SJCRH30 (cell line): ENCODE measurements at places on chromosomes 2 and 18.

- no peak for DNase-seq
Observed at GRCh38 chr2:64040161-64040560, 20.9 kb upstream of the VPS54 start.

GRCh38 chr2:239065962-239066361 lies 218.1 kb downstream of the TWIST2 start:
- no peak for DNase-seq

- DNase-seq: no peak
Observed at GRCh38 chr2:214560176-214560575, 149.3 kb downstream of the VWC2L start.

DNA sequence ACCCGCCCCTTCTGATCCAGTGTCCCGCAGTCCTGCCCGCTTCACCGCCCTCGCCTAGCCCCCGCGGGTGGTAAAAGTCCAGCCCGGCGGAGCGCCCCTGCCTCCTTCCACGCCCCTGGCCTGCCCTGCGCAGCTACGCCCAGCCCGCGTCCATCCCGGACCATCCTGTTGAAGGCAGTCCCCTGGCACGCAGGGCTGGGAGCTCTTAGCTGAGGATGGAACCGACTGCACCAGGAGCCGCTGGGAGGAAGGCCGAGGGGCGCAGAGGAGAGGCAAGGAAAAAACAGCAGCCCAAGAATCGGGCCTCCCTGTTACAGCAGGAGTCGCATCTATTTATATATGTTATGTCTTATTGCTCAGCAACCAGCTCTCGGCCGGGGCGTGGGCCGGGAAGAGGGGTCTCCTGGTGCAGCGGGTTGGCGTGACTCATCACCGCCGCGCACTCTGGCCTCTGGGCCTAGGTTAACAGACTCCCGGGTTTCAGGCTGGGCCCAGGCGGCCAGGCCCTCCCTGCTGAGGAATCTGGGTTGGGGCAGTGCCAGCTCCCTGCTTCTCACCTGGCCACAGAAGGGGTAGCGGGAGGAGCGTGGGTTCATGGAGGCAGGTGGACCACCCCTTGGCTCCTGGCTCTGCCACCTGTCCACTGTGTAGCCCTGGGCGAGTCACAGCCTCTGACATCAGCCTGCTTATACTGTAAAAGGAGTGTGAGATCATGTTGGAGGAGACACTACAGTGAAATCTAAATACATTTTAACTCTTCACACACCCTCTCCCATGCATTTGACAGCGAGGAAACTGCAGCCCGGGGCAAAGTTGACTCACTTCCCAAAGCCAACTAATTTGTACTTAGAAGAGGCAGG lies 13.4 kb upstream of the MAP3K2 start:
- peak; percentile 64 for DNase-seq

GRCh38 chr2:229401171-229401865 lies 130.2 kb upstream of the PID1 start:
- no peak for DNase-seq

GRCh38 chr2:233264667-233265066 lies 13.2 kb downstream of the ATG16L1 start:
- DNase-seq: no peak

GRCh38 chr2:205022841-205023240 lies 477.6 kb downstream of the PARD3B start:
- DNase-seq: no peak

DNA sequence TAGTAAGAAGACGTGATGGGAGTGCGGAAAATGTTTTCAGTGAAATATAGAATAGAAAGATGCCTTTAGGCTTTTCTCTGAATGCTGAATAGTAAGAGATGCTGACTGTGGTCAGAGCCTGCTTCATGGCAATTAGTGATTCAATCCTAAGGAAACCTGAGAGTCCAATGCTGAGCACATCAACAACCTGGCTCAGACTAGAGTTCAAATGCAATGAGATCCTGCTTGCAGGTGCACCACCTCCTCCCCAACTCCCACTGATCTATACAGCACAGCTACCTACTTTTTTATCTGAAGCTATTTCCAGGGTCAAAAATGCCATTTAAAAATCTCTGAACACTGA lies 65.4 kb downstream of the AAK1 start:
- peak; percentile 90 for DNase-seq

- no peak for DNase-seq
Observed at GRCh38 chr2:149885468-149885867, 297.9 kb upstream of the MMADHC start.

DNA sequence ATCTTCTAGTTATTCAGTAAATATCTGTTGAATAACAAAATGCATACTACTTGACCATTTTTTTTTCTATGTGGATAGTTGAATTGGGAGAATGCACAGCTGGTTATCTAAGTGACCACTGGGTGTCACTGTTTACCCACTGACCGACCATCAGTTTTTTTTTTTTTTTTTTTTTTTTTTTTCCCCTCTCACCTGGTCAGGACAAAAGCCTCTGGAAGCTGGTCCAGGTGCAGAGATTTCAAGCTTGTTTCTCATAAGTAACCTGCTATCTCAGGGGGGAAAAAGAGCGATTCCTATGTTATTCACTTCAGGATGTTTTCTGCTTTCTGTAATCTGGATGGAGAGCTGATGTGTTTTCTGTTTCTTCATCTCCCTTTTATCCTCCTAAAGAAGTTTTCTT lies 256.0 kb downstream of the DCDC2C start:
- DNase-seq: peak; percentile 63

DNA sequence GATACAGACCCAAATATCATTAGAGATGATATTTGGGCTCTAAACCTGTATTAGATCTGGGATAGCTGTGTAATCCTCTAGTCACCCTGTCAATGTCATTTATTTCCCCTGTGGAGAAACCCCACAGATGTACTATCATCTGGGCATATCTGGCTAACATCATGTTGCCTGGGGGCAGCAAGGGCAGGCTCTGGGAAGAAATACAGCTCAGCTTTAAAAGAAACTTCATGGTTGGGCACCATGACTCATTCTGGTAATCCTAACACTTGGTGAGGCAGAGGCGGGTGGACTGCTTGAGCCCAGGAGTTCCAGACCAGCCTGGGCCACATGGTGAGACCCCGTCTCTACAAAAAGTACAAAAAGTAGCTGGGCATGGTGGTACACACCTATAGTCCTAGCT lies 282.5 kb downstream of the SLC8A1 start:
- DNase-seq: peak; percentile 68

GRCh38 chr2:8876628-8877027 lies 39.2 kb upstream of the KIDINS220 start:
- no peak for DNase-seq

DNA sequence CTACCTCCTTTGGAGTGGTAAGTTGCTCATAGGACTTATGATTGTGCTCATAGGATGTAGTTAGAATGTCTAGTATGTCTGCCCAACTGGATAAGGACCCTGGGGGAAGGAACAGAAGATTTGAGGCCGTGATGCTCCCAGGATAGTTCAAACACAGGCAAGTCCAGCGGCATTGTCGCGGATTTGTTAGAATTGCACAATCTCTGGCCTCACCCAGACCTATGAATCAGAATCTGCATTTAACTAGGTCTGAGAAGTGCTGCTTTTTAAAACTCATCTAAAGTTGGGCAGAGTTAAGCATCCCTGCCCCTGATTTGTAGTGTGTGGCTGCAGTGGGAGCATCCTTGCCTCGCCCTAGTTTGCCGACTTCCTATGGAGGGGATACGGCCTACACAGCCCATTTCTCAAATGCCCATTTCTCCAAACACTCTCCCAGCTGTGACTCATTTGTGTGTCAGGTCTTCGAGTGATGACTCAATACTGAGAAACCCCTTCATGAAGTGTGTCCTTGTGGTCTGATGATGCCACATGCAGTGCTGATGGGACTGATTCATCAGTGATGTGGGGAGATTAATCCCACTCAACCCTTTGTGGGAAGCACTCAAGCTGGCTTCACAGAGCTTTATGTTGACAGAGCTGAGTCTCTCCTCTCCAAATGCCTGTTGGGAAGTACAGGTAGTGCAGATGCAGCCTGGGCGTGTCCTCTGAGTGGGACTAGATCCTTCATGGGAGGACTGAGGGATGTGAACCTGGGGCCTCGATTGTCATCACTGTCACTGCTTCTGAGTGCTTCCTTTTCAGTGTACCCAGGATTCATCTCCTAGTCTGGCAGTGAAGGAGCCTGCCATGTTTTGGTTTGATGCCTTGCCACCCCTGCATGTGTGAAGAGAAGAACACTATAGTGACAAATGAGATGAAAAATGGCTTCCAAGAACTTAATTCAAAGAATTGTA lies 18.7 kb downstream of the SMIM21 start:
- DNase-seq: peak; percentile 62

GRCh38 chr2:62492048-62492447 lies 13.9 kb downstream of the TMEM17 start:
- no peak for DNase-seq

GRCh38 chr2:317501-318424 lies 29.9 kb upstream of the ALKAL2 start:
- no peak for DNase-seq

DNA sequence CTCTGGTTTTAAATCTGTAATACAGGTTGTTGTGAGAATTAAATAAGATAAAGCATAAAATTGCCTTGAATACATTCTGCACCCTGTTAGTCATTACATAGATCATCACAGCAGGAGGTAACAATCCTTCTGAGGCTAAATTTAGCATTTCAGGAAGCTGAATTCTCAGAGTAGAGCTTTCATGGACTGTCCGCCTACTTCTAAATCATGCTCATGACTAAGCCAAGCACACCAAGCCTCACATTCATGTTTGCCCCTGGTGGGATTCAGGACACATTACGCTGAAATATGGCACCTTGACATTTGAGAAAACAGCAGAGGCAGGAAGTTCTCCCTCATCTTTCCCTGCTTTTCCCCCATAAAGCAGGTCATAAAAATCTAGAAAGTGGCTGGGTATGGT lies 16.6 kb upstream of the PIK3C3 start:
- no peak for DNase-seq

- no peak for DNase-seq
Observed at GRCh38 chr2:217092710-217093379, 233.0 kb upstream of the TNP1 start.

GRCh38 chr2:67532387-67532786 lies 135.3 kb downstream of the ETAA1 start:
- DNase-seq: no peak

DNA sequence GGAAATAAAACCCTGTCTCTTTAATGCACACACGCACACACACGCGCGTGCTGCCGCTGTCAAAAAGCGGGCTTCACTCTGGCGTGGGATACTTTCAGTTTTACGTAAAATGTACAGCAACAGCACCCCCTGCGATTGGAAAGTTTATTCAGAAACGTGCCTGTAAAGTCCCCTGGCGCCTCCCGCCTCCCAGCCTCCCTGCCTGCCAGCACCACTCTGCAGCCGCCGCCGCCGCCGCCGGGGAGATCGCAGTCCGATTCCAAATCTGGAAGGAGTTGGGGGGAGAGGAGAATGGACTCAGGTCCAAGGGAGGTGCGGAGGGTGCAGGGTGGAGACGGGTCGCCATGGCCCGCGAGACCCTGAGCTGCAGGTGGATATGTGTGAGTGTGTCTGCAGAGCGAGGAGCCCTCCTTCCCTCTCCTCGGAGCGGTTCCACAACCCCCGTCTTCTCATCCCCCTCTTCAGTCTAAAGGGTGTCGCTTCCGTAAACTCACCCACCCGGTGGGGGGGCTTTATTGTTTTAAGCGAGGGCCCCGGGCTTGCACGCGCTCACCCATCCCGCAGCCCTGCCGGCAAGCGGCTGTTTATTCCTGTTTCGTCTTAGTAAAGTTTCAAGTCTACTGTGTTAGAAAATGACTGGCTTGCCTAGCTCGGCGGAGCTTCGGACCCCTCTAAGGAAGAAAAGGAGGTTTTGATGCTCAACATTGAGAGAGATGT lies 1.8 kb upstream of the BCL11A start:
- DNase-seq: peak; percentile 74
